ENCODE measurements at places on chromosomes 16 and 17. TPM values are rescaled to one million over a fixed set of nuclear protein-coding genes. Genes with fewer than 3 reads are reported as not detected.

GRCh38 chr16:50281391-50282009, 15.1 kb downstream of the ADCY7 start:
- DNase-seq, result no peak

GRCh38 chr17:77291591-77292386, 151.0 kb downstream of the SEC14L1 start:
- no peak for DNase-seq

DNA sequence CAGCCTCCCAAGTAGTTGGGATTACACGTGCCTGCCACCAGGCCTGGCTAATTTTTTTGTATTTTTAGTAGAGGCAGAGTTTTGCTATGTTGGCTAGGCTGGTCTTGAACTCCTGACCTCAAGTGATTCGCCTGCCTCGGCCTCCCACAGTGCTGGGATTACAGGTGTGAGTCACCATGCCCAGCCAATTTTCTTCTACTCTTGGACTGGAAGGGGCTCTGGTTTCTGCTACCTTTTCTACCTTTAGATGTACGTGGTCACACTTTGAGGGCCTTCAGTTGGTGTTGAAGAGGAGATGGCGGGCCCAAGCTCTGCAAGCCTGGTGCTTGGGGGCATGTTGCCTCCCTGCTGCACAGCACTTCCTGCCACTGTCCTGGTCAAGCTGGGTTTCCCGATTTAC, 173.6 kb downstream of the PRKCA start:
- DNase-seq, result no peak

GRCh38 chr17:7858522-7858810, 663 bp downstream of the CYB5D1 start:
- peak; percentile 70 for DNase-seq

Gene CHST6
- not detected for polyA plus RNA-seq

Gene ATP1B2
- polyA plus RNA-seq, result 6.7 TPM
